Esophagus muscularis mucosa (tissue), 4 donors: ENCODE measurements at places on chromosomes 11 and 22.

- DNase-seq = no peak
Observed at GRCh38 chr11:71210861-71211260, 41.5 kb downstream of the SHANK2 start.

- DNase-seq = no peak
Observed at GRCh38 chr11:4960877-4961276, 5.4 kb upstream of the OR51A2 start.

DNA sequence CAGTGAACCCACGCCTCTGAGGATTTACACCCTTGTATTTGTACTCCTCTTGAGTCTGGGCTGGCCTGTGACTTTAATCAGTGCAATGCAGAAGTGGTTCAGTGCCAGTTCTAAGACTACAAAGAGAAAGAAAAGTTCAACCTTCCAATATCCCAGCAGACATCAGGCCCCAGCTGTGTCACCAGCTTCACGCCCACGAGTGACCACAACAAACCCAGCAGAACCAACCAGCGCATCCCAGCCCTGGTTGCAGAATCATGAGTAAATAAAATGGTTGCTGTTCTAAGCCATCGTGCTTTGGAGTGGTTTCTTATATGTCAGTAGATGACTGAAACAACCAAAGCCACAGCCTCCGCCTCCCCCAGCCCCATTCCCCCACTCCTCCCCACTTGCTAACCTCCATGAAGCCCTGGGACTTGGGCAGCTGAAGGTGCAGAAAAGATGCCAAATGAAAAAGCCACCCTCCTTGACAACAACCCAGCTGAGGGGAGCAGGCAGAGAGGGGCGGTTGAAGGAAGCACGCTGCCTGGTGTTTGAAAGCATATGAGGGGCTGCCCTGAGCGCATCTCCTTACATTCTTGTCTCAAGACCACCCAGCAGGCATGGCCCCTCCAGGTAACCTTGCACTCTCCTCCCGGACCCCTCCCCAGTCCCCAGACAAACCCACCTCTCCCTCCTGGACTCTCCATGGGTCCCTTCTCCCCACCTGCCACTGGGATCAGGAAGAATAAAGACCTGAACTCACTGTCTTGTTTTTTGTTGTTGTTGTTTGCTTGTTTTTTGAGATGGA, 20.9 kb downstream of the TSKU start:
- peak; percentile 79 for DNase-seq

DNA sequence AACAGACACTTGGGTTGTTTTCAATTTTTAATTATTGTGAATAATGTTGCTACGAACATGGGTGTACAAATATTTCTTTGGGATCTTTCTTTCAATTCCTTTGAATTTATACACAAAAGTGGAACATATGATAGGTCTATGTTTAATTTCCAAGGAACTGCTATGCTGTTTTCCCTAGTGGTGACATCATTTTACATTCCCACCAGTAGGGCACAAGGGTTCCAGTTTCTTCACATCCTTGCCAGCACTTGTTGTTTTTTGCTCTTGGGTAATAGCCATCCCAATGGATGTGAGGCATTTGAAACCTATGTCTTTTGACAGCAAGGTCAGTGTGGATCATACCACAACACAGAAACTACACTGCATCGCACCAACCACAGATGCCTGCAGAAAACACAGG, 41.8 kb upstream of the SCN3B start:
- DNase-seq = no peak

DNA sequence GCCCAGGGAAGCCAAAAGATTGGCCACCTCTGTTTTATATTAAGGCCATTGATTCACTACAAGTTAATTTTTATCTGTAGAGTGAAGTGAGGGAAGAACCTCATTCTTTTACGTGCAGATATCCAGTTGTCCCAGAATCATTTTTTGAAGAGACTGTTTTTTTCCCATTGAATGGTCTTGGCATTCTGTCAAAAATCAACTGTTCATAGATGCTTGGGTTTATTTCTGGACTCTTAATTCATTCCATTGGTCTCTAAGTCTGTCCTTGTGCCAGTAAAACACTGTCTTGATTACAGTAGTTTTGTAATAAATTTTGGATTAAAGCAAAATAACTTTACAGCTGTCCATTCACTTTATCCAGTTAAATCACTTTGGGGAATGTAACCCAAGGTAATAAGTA, 26.8 kb downstream of the WBP2NL start:
- no peak for DNase-seq
